ENCODE measurements at places on chromosomes 2 and 18.

GRCh38 chr18:8299054-8299980, 309.9 kb upstream of the RAB12 start:
- peak; percentile 25 for DNase-seq

- no peak for DNase-seq
Measured at GRCh38 chr2:238438856-238439849, 12.4 kb downstream of the ASB1 start.

GRCh38 chr2:21279525-21279924, 155.8 kb downstream of the TDRD15 start:
- DNase-seq = no peak

DNA sequence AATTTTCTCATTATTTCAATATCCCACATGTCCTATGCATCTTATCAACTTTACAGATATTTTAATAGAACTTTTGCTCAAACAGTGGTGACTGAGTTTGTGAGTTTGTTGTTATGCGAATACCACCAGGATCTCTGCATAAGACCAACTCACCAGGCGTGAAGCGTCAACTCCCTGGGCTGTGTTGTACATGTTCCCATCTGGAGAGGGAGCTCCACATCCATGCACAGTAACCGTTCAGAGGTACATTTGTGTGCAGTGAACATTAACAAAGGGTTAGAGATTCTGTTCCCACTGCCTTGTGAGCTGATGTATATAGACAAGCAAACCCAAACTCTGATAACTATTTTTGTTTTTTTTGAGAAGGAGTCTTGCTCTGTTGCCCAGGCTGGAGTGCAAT, 188.7 kb downstream of the MYT1L start:
- DNase-seq = no peak

DNA sequence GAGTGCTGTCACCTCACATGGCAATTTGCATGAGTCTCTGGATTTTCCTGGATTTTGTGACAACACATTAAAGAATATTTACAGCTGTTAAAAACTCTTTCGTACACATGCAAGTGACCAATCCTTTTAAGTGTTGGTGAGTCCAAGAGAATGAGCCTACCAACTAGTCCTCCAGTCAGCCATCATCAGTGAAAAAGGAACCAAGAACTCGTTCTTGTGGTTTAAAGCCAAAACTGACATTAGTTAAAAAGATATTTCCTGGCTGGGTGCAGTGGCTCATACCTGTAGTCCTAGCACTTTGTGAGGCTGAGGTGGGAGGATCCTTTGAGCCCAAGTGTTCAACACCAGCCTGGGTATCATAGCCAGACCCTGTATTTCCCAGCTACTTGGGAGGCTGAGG, 215.4 kb upstream of the ITGA4 start:
- no peak for DNase-seq

Measured in HepG2 (cell line).